Hepatocyte (in vitro differentiated cells): ENCODE measurements at places on chromosomes 2 and 18. TPM values are rescaled to one million over a fixed set of nuclear protein-coding genes. Genes with fewer than 3 reads are reported as not detected.
A peak's percentile ranks its signal among the peaks of the same experiment; 100 is the strongest.

IL36B gene
- not detected in 2 replicates for total RNA-seq

CRYGC gene
- total RNA-seq = 1.3 TPM in 1 of 2 replicates, not detected in the other

ELP2 gene
- 63.8 and 80.3 TPM in 2 replicates for total RNA-seq

IL1B gene
- total RNA-seq = 0.76 and 1.1 TPM in 2 replicates

DNA sequence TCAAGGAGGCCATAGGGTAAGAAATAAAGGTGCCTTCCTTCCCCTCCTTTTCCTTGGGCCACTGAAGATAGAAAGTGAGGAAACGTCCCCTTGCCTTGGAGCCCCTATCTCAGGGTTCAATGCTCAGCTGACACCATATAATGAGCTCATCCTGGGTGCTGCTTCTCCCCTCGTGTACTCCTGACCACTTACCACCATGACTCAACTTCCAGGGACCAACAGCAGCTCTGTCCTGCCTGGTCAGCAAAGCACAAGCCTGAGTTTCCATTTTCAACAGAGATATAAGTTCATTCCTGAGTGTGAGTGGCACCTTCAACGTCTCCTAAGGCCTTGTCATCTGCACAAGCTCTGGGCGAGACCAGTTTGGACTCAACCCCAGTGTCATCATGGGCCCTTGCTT is 151.2 kb downstream of the CAPN13 start:
- DNase-seq = no peak

- DNase-seq = no peak
Measured at GRCh38 chr2:99565227-99565626, 75.4 kb upstream of the REV1 start.

- DNase-seq = no peak
Measured at GRCh38 chr2:240892356-240892755, 3.6 kb downstream of the MAB21L4 start.

DNA sequence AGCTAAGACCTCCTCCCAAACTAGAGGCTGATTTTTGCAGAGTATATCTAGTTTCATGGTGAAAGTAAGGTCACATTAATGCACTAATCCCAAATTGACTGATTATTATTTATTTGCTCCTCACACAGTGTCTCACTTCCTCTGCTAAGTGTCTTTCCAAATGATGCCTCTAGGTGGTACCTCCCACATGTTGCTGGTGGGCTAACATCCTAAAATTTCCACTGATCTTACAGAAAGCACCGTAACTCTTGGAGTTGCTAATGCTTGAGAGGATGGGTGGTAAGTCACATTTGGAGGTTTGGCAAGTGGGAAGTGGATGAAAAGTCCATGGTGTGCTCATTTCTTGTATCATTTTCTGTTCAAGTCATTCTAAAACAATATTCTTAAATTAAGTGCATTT is 428.7 kb upstream of the GYPC start:
- no peak for DNase-seq

- peak; percentile 19 for DNase-seq
Measured at GRCh38 chr2:197280015-197280702, 30.4 kb downstream of the ANKRD44 start.

- DNase-seq = no peak
Measured at GRCh38 chr2:233193738-233194137, 57.7 kb upstream of the ATG16L1 start.

- DNase-seq = no peak
Measured at GRCh38 chr2:3712831-3713503, 9.6 kb downstream of the DCDC2C start.

GRCh38 chr2:125330133-125330532 is 1305.0 kb downstream of the CNTNAP5 start:
- DNase-seq = no peak

- DNase-seq = no peak
Measured at GRCh38 chr2:9418746-9419145, 4.6 kb downstream of the ITGB1BP1 start.

DNA sequence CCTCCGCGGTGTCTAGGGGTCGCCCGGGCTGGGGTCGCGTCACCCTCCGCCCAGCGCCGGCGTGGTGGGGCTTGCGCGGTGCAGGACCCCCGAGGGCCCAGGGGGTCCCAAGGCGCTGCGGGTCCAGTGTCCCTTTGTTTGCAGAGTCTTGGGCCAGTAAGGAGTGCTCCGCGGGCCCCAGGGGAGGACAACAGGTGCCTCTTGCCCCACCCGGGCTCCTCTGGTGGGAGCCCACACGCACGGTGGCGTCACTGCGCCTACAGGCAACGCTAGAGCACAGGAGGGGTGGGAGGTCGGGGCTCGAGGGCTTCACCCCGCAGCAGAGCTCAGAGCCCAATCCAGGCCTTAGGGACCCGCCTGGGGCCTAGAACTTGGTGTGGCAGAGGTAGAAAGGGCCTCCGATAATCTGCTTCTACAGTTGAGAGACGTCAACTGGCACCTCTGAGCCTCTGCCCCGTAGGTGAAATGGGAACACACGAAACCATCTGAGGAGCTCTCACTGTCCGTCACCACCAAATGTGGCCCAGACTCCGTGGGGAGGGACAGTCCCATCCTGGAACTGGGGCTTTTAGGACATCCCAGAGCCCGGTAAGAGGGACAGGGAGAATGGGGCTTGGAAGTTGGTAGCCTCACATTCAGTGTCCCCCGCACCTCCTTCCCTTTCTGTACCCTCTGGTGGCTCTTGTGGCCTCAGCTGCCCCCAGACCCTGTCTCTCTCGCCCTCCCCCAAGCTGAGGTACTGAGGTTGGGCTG is 1.4 kb downstream of the ARID5A start:
- DNase-seq = no peak

GRCh38 chr2:241739651-241740050 is 5.2 kb downstream of the D2HGDH start:
- no peak for DNase-seq

DNA sequence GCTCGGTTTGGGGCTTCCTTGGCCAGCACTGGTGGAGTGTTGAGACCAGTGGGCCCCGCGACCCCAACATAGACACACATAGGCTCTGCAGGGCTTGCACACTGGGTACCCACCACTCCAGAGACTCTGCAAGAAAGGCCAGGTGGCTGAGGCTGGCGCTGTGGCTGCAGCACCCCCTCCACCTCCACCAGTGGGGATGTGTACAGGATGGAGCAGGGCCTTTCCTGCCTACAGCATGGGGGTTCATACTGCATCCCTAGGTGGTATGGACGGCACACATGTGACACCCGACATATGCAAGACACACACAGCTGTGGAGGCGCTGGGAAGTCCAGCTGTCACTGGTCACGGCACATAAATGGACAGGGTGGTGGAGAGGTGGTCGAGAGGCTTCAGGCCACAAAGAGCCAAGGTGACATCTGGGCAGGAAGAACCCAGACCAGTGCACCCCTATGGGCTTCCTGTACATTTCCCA is 1.3 kb downstream of the RNPEPL1 start:
- no peak for DNase-seq

DNA sequence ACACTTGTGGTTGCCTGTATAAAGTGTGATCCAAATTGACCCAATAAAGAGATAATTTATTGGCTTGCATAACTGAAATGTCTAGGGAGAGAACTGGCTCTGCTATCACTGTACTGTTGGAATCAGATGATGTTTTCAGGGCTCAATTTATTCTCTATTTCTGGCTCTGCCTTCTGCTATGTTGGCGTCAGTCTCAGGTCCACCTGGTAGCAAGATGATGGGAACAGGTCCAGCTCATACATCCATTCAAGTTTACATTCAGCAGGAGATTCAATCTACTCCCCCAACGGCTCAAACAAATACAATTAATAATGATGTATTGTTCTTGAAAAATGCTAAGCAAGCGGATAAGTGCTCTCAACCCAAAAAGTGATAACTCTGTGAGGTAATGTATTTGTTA is 297.7 kb upstream of the SYT4 start:
- DNase-seq = no peak

GRCh38 chr2:216651351-216651881 is 18.2 kb downstream of the IGFBP2 start:
- DNase-seq = peak; percentile 56

GRCh38 chr2:151770995-151771394 is 36.7 kb upstream of the NEB start:
- no peak for DNase-seq

DNA sequence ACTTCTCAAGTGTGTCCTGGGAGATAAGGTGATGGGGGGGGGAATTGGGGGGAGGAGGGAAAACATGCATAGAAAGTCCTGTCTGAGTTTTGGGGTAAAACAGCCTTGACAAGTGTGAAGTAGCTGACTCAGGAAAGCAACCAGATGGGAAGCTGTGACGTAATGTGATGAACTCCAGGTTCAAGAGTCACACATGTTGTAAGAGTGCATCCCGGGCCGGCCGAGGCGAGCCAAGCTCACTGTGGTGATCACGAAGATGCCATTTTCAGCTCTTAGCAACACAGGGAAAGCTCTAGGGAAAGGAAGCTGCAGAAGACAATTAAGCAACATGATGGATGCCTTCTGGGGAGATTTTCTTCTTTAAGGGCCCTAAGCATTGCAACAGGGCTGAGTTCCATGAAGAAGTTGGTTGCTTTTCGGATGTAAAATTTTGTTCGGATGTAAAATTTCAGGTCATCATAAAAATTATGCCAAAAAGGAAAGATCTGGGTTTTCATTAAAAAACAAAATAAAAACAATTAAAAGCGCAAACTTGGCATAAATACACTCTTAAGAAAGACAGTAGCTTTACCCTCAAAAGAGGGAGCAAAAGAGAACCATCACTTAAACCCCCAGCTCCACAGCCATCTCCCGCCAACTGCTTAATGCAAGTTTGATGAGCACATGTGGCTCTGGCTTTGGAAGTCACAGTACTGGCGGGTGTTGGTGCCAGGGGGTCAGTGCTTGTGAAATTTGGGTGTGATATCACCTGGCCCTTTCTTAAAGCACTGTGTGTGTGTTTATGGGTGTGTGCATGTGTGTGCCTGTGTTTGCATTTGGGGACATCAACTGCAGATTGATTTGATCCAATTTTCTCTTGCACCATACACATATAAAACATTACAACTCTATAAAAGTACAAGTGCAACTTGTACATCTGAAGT is 19.1 kb downstream of the SERTAD2 start:
- no peak for DNase-seq

- no peak for DNase-seq
Measured at GRCh38 chr2:232237464-232237863, 141.1 kb upstream of the ALPP start.
